ENCODE measurements at places on chromosomes 3 and 15. TPM values are rescaled to one million over a fixed set of nuclear protein-coding genes. Genes with fewer than 3 reads are reported as not detected.

- no peak for DNase-seq
Measured at GRCh38 chr15:92243227-92243626, 150.5 kb upstream of the ST8SIA2 start.

DNA sequence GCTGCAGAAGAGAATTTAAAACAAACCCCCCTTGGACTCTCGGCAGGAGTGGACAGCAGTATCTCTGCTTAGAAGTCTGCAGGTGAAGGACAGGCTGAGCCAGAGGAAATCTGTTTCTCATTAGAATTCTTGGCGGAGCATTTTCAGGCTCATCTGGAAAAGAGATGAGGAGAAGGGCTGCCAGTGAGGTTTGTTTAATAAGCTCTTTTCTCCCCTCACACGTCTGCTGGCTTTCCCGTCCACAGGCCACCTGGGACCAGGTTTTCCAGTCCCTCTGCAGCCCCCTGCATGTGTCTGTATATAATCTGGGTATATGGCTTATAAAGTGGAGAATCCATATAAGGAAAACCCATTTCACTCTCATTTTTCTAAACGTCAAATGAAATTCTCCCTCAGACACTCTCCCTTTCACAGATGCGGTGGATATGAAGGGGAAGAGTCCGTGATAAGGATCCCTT lies 155.4 kb upstream of the TPM1 start:
- no peak for DNase-seq

GRCh38 chr3:36124118-36124796 lies 256.0 kb upstream of the STAC start:
- DNase-seq, result no peak

DNA sequence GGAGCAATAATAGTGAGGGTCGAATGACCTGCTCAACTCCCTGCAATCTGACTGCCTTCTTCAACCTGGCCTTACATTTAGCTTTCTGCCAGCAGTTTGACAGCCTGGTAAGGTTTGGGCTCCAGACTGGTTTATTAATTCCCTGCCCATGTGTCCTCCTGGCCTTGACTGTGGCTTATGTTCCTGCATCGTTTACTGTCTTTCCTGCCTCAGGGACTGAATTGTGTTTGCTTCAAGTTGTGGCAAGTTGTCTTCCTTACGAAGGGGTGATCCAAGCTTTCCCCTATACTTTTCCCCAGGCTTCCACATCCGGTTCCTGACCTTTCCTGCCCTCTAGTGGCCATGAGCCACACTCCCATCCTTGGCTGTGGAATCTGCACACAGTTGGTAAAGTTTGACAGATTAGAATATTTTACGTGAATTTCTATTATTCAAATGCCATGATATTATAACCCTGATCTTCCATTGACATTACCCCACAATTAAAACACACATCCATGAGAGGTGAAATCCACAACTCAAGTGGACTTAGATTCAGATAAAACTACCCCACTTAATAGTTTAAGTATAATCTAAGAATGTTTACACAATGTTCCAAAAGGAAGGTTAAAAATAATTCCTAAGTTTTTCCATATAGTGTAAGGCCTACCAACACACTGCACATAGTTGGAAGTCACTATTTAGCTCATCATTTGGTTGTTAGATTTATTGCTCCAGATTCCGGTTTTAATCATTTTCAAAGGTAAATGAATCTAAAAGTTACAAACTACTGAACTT lies 95.7 kb downstream of the NEDD4 start:
- peak; percentile 54 for DNase-seq

- peak; percentile 91 for DNase-seq
Measured at GRCh38 chr3:123066896-123067688, at the start of gene PDIA5. Gene PDIA5 (plus strand): TSS chr3:123067025. CDS start chr3:123067165, 140 bp downstream.

GRCh38 chr3:11517601-11518000 lies 126.1 kb downstream of the VGLL4 start:
- no peak for DNase-seq

DNA sequence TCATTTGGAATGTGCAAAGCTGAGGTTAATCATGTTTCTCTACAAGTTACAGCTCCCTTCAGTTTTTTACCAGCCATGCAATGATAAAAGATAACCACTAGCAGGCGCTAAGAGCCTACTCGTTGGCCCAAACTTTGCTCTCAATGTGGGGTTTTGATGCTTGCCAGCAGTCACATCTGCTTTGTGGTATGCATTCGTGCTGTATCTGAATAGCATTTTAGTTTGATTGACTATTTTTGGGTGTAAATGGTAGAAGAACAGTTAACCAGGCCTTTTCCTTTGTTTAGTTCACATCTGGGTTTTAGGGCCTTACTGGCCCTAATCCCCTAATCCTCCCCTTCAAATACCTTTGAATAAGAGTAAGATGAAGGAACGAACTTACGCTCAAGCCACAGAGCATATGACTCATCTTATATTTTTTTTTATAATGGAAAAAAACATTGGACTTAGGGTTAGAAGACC lies 4.4 kb upstream of the CLDN11 start:
- no peak for DNase-seq

- DNase-seq, result peak; percentile 62
Measured at GRCh38 chr15:59247364-59247763, 40.7 kb downstream of the LDHAL6B start.

GRCh38 chr15:93825682-93826081 lies 405.7 kb upstream of the MCTP2 start:
- DNase-seq, result no peak

- no peak for DNase-seq
Measured at GRCh38 chr3:111593666-111594065, 1.5 kb downstream of the ZBED2 start.

DNA sequence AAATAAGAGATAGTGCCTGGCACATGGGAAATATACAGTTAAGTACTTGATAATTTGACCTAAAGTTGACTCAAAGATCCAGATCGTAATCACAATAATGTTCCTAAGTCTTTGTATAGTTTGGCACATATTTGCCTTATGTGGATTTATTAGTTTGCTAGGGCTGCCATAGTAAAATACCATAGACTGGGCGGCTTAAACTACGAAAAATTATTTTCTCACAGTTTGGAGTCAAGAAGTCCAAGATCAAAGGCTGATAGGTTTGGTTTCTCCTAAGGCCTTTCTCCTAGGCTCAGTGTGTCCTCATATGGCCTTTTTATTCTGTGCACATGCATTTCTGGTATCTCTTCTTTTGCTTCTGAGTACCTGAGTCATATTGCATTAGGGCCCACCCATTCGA lies 453.7 kb downstream of the NAALADL2 start:
- no peak for DNase-seq

DNA sequence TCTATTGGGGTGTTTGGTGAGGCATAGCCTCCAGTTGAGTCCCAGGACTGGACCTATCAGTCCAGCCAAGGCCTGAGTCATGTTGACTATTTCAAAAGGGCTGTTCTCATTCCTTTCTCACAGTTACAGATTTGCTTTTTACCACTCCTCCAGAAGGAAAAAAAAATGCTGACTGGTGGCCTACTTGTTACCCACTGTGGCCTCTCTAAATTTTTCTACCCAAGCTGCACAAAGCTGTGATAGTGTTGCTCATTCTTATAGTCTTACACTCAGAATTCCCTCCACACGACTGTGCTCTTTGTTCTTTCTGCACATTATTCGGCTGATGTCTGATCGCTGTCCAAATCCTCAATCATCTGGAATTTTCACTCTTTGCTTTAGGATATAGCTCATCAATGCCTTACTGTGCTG lies 1142.2 kb downstream of the IGSF11 start:
- no peak for DNase-seq

DNA sequence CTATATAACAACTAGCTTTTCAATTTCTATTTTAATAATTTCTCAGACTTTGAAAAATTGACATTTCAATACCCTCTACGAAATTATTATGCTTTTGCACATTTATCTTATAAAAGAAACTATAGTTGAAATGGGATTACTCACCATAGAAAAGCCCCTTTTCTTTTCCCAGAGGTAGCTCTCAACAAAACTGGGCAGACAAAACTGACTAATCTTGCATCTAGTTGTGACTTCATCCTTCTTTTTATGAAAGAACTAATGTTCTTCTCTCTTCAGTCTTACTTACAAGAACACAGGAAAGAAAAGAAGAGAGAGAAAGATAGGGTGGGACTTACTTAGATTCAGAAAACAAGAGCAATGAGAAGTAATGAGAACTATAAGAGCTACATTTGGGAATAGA lies 61.0 kb downstream of the GPR160 start:
- DNase-seq, result no peak

GRCh38 chr3:57029383-57029782 lies 31.1 kb upstream of the SPATA12 start:
- no peak for DNase-seq

GRCh38 chr3:38164952-38165721 lies at the start of gene OXSR1:
Gene OXSR1 (plus strand): TSS chr3:38165537. CDS start chr3:38165877, 340 bp downstream.
- DNase-seq, result peak; percentile 99

DNA sequence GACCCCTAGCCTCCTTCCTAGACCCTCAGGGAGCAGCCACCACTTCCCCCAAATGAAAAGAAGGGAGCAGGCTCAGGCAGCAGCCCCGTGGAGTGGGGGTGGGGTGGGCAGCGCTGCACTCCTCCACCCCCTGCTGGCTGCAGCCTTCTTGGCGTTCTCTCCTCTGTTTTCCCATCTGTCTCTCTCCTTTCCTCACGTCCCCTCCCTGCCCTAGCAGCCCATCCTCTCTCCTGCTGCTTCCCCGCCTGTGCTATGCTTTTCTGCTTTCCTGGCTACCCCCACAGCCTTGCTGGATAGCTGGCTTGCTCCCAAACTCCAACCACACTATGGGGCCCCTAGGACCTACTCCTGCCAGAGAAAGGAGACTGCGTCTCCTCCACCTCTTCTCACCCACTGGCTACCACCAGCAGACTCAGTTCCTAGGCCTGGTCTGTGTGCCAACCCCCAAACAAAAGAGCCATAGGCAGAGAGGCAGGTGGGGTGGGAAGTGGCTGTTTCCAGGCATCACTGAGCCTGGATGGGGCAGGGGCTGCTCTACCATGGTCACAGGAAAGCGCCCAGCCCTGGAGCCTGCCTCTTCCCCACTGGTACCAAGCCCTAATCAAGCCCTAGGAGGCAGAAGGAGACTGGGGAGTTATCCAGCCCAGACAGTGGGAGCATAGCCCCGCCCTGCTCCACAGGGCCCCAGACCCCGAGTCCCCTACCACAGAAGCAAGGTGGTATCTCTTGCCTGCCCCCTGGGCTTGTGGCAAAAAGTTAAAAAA lies 3.4 kb upstream of the DISP2 start:
- DNase-seq, result no peak

DNA sequence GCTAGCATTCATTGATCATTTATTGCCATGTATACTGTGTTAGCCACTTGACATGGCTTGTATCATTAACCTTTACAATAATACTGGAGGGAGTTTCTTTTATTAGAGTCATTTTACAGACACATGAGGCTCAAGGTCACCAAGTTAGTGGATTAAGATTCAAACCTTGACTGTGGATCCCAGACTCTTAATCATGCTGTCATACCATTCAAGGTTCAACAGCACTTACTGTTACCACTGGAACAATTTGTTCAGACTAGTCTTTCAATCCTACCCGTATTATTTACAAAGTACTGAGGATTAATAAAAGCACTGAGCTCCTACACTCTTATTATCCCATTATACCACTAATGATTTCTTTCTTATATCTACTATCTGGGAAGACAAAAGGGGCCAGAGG lies 1.2 kb downstream of the COX17 start:
- DNase-seq, result no peak

GRCh38 chr15:91940496-91941381 lies 87.2 kb downstream of the SLCO3A1 start:
- no peak for DNase-seq

- DNase-seq, result no peak
Measured at GRCh38 chr3:61146010-61146890, 105.0 kb downstream of the FHIT start.

DNA sequence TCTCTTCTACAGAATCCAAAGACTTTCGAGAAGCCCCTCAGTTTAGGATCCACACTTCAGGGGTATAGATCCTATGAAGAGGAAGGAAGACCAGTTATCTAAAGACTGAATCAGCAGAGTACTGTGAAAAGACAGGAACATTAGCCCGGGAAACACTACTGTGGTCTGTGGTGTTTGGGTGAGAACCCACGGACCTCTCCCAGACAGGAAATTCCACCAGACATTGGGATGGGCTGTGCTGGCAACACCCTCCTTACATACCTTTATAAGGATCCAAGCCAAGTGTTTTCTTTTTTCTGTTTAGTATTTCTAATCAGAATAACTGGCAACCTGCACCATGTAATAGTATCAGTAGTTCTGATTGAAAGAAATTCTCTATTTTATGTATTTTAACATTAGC lies 14.1 kb downstream of the TMEM207 start:
- DNase-seq, result no peak

GRCh38 chr3:105867712-105868430 lies 941 bp downstream of the CBLB start:
- DNase-seq, result no peak

DNA sequence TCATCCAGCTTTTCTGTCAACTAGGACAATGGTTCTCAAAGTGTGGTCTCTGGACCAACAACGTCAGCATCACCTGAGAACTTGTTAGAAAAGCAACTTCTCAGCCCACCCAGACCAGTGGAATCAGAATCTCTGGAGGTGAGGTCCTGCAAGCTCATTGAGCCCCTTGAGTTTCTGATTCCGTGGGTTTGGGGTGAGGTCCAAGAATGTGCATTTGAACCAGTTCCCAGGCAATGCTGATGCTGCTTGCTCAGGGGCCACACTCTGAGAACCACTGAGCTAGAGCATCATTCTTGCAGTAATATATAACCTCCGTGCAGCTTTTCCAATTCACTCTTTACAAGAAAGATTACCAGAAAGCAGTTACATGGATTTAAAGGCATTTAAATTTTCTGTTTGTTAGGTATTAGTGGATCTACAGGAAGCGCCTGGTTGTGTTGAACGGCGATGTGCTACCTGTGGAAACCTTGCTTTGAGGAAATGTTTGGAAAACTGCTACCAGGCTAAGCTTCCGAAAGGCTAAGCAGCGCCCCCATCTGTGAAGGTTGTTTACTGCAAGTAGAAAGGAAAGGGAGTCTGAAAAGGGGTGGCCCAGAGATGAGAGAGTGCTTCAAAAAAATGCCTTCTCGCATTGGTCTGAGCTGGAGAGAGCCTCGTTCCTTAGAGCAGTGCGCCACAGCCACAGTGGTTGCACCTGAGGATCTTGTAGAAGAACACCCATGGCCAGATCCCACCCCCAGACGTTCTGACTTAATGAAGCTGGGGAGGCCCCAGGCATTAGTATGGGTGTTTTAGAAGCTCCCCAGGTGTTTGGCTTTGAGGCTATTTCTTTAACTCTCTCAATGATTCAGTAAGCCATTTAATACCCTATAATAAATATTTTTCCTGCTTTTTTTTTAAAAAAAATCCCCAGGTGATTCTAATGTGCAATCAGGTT lies 50.0 kb downstream of the RLBP1 start:
- no peak for DNase-seq

DNA sequence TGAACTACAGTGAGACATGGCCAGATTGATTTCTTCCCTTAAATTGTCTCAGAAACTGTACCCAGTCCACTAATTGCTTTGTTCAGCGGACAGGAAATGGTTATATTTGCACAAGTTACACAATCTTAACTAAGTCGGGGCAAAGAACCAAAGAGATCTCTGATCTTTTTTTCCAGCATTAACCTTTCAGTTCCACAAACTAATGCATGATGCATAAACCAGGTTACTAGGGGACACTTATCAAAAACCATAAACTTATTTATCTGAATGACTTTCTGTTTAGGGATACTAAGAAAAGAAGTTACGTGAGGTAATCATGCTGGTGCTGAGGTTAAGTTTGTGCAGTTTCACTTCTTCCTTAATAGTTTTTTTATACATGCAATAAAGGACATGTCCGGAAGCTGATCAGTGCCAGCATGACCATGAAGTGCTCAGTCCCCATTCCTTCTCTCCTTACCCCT lies 22.4 kb downstream of the FNDC3B start:
- DNase-seq, result no peak

The TRH gene
- 0.28 TPM for total RNA-seq

The SCN5A gene
- 173 TPM for total RNA-seq

The PLSCR5 gene
- not detected for total RNA-seq

The PCLAF gene
- 0.34 TPM for total RNA-seq

The SPESP1 gene
- 2.7 TPM for total RNA-seq

The STRIT1 gene
- total RNA-seq, result 1.0 TPM

The RHOV gene
- not detected for total RNA-seq
